ENCODE measurements at places on chromosomes 11 and 22.

DNA sequence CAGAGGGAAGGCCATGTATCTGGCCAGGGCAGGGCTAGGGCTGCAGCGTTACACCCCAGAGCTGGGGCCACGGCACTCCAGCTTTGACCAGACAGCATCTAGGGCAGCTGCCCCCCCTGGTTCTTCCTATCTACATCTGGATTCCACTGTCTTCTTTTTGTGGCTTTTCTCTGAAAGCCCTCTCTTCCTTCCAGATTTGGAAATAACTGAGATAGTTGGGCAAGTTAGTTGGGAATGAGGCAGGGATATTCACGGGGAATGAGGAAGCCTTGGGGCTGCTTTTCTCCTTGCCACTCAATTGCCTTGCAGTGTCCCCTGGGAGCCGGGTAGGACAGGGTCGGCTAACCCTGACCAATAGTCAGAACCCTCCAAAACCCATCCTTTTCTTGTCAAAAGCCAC lies 26.8 kb downstream of the CLMP start:
- no peak for DNase-seq

- DNase-seq = no peak
Observed at GRCh38 chr22:31343235-31344191, 2.6 kb downstream of the PATZ1 start.

DNA sequence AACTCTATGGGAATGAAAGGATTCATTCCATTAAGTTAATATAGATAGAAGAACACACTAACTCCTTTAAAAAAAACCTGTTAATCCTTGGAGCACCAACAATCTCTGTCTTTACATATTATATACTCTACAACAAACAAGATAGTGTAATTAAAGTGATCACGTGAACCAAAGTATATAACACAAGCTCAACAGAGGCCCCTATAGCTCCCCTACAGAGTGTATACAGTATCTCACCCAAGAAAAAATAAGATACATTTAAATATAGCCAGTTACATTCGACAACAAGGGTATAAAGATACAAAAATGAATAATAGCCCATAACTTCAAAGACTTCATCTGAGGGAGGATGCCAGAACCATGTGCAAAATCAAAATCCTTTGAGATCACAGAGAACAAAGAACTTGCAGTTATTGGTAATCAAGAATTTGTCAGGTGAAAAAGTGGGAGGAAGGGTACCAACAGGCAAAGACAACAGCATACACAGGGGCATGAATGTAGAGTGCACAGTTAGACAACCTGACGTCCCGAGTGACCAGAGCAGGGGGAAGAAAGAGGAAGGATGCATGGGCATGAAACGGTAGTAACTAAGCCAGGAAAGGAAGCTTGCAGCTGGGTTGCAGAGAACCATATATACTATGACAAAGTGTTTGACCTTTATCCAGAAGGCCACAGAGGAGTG lies 4.7 kb downstream of the FCHSD2 start:
- no peak for DNase-seq

- DNase-seq = no peak
Observed at GRCh38 chr22:48369789-48370507, 1457.7 kb downstream of the BRD1 start.

- no peak for DNase-seq
Observed at GRCh38 chr22:22388090-22388489, 120.5 kb downstream of the ZNF280B start.

GRCh38 chr22:27578937-27579617 lies 222.5 kb downstream of the MN1 start:
- DNase-seq = no peak

- no peak for DNase-seq
Observed at GRCh38 chr22:41171996-41172395, 33.1 kb upstream of the L3MBTL2 start.

- DNase-seq = no peak
Observed at GRCh38 chr22:24436553-24436952, 9.2 kb downstream of the ADORA2A start.

DNA sequence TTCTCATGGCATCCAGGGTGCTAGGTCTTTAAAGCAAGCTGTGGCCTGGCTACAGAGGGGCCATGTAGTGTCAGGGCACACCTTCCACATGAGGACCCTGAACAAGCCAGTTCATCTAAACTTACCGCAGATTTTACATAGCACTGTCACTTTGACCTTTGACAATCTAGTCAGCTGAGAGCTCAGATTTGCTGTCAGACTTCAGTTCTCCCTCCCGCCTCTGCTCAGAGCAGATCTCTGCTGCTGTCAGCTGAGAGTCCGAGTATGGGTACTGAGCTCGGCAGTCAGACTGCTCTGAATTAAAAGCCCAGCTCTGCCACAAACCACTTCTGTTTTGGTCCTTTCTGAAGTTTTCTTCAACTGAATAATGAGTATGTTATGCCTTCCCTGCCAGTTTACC lies 507.1 kb downstream of the SOX6 start:
- DNase-seq = no peak

DNA sequence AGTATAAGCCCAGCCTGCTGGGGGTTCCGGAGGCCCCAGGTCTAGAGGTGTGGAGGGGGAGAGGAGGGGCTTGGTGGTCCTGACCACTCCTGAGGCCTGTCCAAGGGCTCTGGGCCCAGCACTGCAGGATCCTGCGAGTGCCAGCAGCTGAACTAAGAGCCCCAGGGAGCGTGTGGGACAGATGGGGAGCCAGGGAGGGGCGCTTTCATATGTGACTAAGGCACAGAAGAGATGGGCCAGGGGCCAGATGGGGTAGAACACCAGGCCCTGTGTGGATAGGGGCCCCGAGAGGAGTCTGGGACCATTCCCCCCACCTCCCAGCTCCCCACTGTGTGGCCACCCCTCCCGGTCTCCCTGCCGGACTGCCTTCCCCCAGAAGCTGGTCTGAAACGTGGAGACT lies 18.4 kb downstream of the MAFF start:
- DNase-seq = no peak

DNA sequence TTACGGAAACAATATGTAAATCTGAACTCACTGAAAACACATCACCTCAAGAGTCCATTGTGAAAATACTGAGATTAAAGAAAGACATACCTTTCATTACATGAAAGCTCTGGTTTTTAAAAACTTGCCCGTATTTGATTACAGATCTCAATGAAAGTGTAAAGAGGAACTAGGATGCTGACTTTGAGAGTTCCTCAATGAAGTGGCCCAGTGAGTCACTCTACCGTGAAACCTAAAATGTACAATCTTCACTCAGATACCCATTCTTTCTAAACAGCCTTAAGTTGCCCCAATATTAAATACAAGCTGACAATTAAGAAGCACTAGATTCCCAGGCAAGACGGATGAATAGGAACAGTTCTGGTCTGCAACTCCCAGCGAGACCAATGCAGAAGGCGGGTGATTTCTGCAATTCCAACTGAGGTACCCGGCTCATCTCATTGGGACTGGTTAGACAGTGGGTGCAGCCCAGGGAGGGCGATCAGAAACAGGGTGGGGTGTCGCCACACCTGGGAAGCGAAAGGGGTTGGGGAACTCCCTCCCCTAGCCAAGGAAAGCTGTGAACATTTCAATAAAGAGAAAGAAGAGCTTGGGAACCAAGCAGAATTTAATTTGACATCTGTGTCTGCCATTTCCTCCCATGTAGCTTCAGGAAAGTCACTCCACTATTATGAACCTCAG lies 33.8 kb upstream of the OR9G4 start:
- DNase-seq = no peak

DNA sequence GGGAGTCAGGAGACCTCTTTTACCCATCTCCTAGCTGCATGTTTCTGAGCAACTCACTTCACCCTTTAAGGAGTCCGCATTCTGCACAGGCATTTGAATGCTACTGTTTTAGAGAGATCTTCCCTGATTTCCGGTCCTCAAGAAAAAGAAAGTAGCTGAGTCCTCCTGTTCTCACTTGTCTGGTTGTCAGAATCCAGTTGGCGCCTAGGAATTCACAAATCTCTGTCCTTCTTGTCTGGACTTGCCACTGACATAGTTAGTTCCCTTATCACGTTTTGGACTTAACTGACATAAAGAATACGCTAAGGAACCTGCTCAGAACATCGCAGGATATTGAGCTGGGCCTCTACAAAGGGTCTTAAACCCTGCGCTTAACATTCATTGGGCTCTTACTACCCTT lies 61.3 kb upstream of the OR5P2 start:
- DNase-seq = no peak

DNA sequence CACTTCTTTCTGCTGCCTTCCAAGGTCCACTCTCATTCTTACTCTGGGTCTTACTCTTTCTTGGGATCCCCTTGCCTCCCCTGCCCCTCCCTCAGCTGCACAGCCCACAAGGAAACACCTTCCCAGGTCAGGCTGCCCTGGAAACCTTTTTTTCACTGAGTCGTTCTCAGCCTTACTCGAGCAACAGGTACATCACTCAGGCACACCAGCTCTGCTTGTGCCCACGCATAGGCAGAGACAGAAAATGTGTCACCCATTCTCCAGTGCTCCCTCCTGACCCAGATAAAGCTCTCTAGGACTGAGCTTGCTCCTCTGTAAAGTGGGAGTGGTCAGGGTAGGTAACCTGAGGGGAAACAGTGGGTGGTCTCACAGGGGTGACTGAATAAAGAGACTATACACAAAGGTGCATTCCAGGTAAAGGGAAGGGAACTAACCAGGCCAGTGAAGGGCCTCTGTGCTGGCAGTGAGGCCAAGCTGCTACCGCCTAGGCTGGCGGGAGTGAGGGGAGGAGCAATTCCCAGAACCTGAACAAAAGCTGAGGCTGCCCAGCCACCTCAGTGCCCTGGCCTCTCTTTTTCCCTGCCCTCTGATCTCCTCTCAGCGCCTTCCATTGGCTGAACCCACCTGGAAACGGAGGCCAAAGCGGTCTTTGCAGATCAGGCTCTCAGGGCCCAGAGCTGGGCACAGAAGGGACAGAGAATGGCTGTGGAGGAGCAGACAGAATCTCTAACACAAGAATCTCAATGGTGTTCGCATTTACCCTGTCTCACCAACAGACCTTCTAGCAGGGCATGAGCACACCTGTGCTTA lies 15.9 kb downstream of the PRG3 start:
- DNase-seq = no peak

GRCh38 chr11:44823868-44824267 lies 97.1 kb downstream of the TSPAN18 start:
- no peak for DNase-seq

GRCh38 chr11:95496901-95497300 lies 265.9 kb upstream of the SESN3 start:
- DNase-seq = no peak

GRCh38 chr11:128283451-128283850 lies 303.9 kb downstream of the ETS1 start:
- DNase-seq = no peak

- DNase-seq = no peak
Observed at GRCh38 chr11:112129656-112130055, 34.2 kb downstream of the IL18 start.

DNA sequence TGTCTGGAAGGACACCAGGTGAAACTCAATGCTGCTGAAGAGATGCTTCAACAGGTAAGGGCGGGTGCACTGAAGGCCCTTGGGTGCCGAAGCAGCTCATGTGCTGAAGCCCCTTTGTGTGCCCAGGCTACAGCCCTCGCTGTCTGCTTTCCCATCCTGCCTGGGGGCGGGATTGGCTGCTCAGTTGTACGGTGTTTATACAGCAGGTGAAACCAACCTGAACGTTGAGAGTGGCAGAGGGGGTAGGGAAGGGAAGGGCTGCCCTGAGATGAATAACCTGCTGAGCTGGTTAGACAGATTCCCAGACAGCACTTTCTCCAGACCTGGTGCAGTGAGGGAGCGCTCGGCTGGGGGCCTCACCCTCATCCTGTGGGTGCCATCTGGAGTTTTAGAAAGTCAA lies 75.7 kb downstream of the CYB5R2 start:
- DNase-seq = no peak

- peak; percentile 5 for DNase-seq
Observed at GRCh38 chr22:45553351-45554039, 50.8 kb downstream of the FBLN1 start.

DNA sequence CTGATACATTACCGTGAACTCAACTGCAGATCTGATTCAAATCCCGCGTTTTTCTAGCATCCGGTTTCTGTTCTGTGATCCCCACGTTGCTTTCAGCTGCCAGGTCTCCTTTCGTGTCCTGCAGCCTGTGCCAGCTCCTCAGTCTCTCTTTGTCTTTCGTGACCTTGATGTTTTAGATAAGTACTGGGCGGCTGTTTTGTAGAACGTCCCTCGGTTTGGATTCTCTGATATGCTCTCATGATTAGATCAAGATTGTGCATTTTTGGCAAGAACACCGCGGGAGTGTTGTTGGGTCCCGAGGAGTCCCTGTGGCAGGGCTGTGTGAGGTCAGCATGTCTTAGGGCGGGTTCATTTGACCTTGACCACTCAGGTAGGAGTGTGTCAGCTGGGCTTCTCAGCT lies 38.6 kb downstream of the KCNQ1 start:
- no peak for DNase-seq

- DNase-seq = no peak
Observed at GRCh38 chr11:14544611-14545010, 24.4 kb upstream of the PSMA1 start.

DNA sequence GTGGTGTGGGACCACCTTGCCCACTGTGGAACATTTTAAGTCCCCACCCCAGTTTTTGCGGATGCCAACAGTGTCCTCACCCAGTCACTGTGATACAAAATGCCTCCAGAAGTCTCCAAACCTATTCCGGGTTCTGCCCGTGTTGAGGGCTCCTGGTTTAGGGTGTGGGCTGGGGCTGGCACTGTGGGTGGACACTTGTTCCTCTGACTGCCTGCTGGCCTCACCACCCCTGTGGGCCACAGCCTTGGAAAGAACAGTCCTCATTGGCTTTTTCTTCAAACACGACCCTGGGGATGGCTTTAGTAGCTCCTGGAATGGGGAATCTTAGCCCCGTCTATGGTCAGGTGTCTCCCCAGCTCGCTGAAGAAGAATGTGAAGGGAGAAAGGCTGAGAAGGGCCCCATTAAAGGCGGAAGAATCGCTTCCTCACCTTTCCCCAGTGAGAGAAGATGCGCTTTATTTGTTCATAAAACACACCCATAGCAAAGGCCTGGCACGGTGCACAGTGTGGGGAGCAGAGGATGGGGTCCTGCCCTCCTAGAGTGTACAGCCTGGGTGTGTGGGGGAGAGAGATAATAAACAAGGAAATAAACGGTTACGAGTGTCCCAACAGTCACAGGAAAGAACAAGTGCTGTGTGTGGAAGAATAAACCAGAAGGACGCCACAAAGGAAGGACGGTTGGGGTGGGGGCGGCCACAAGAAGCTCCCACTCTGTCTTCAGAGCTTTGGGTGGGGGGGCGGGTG lies 91.6 kb upstream of the SLC22A12 start:
- DNase-seq = no peak

GRCh38 chr22:42292732-42293520 lies 22.5 kb upstream of the TCF20 start:
- no peak for DNase-seq

DNA sequence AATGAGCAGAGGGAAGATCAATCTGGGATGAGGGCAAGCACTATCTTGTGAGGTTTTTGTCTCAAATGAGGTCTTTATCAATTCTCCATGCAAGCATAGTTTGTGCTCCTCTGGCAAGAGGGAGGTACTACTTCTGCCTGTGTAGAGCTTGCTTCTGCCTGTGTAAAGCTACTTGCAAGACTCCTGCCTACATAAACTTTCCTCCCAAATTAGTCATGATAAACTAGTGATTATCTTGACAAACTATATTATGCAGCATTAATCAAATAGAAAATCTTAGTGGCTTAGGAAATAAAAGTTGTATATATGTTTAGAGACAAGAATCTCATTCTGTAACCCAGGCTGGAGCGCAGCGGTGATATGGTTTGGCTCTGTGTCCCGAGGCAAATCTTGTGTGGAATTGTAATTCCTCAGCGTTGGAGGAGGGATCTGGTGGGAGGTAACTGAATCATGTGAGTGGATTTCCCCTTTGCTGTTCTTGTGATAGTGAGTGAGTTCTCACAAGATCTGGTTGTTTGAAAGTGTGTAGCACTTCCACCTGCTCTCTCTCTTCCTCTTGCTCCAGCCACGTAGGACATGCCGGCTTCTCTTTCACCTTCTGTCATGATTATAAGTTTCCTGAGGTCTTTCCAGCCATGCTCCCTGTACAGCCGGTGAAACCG lies 8.0 kb upstream of the MMP10 start:
- DNase-seq = no peak

All from activated CD4-positive, alpha-beta T cell treated with anti-CD3 and anti-CD28 coated beads, Interleukin-2, amount 50 U/mL, for 24 hours (primary cell).